ENCODE measurements at places on chromosomes 6 and 20.

- DNase-seq: no peak
These were observed 125.0 kb upstream of the JAG1 start for GRCh38 chr20:10798811-10799210.

GRCh38 chr6:82364087-82365015, 734 bp downstream of the TPBG start:
- DNase-seq: no peak

GRCh38 chr6:105509506-105510331, 106.8 kb upstream of the PREP start:
- DNase-seq: no peak

GRCh38 chr6:140160494-140160893, 786.0 kb upstream of the CITED2 start:
- no peak for DNase-seq

GRCh38 chr20:10662151-10662550, 11.6 kb downstream of the JAG1 start:
- no peak for DNase-seq

- DNase-seq: no peak
These were observed 105.0 kb upstream of the LAMP5 start for GRCh38 chr20:9409352-9409751.

- no peak for DNase-seq
These were observed 1183.8 kb downstream of the HACE1 start for GRCh38 chr6:103675807-103676406.

GRCh38 chr6:164346631-164347030, 932.1 kb downstream of the QKI start:
- DNase-seq: no peak

DNA sequence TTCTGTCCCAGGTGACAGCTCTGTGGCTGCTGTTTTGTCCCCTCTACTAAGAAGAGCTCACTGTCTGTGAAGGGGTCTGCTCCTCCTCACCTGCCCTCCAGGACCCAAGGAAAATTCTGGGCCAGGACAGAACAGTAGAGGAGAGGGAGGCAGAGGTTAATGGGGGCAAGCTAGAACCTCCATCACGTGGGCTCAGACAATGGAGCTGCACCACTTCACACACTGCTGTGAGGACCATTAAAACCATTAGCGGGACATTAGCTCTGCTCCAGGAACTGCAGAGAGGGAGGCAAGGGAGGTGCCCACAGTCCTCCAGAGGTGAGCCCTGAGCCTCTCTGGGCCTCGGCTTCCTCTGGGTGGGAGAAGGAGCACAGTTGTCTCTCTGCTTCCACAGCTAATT, 78.4 kb downstream of the NOL4L start:
- no peak for DNase-seq

DNA sequence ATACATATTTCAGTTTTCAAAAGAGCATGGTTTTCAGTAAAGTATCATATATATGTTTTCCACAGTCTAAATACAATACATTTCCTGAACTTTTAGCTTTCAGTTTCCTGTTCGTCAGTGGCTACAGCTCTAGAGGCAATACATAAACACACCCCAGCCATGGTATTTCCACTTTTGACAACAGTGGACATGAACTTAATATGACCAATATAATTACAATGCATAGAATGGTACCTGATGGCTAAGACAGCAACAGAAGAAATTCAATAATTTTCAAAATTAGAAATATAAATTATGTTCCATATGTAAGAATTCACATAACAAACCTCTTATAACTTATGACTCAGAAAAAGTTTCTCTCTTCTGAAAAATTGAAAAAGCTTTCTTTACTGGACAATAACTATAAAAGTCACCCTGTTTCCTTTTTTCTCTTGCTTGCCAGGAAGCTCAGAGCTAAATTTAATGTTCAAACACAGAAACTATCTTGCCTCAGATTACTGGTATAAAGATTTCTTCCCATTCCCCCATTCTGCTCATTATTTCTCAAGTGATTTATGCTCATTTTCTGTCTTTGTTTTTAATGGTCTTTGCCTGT, 19.2 kb downstream of the FKBP5 start:
- DNase-seq: no peak

GRCh38 chr20:22315073-22315472, 269.3 kb downstream of the FOXA2 start:
- DNase-seq: no peak

GRCh38 chr6:127748290-127748689, 152.6 kb downstream of the THEMIS start:
- DNase-seq: no peak

DNA sequence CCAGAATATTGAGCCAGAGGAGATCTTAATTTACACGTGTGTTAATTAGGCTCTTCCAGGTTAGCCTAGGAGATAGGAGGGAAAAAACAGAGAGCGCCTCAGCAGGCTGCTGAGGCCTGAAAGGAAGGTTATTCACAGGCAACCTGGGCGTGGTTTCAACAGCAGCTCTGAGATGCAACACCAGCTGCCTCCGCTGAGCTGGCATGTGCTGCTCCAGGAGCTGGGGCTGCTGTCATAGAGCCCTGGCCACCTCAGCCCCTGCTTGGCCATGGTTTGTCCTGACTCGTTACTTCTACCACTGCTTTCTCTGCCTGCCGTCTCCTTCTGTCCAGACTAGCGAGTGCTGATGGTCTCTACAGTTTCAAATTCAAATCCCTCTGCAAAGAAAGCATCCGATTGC, 32.4 kb upstream of the RPP40 start:
- DNase-seq: no peak

DNA sequence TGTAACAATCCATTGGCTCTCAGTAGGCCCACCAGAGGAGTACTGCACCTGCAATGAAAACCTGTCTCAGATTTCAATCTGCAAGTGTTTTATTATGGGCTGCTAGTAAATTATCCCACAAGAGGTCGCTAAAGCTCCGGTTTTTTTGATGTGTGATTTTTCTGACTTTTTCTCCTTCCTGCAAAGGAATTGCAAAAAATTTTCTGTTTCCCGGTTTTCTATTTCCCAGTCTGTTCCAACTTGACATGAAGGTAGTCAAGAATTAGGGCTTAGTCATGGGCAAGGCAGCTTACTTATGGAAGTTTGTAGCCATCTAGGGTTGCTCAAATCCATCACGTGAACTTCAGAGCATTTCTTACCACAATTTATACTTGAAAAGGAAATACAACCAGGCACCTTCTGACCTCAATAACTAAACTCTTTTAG, 38.5 kb upstream of the AHI1 start:
- DNase-seq: no peak

- no peak for DNase-seq
These were observed 260.0 kb upstream of the SUPT3H start for GRCh38 chr6:45637611-45638257.

- no peak for DNase-seq
These were observed 10.5 kb downstream of the STMN3 start for GRCh38 chr20:63642527-63643247.

DNA sequence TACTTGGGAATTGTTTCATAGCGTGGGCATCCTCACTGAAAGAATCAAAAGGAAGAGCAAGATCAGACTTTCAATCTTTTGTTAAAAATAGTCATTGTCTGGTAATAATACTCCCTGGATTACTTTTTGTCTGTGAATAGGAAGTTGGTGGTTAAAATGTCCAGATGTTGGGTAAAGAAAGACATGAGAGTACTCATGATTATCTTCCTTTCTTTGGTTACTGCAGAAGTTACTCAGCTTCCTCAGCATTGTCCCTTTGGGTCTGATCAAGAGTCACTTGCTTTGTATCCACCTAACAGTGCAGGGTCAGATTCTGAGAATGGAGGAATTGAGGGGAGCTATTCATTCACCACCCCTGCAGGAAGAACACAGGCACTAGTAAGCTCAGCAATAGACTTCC, 54.6 kb downstream of the RIN2 start:
- DNase-seq: no peak

- no peak for DNase-seq
These were observed 77.8 kb downstream of the CD164 start for GRCh38 chr6:109304284-109305015.

DNA sequence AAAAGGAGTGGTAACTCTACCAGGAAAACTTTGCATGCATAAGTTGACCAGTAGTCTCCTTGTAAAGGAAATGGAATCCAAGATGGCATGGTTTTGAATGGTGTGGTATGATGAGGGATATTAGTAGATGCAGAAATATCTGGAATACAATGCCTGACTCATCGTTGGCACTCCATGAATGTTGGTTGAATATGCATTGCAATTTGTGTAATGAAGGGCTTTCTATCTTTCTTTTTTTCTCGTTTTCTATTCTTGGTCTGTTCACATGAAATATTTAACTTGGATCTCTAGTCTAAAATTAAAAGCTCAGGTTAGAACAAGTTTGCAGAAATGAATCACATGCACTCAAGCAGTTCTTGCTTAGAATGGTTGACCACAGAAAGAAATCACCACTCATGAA, 277.3 kb upstream of the PRND start:
- no peak for DNase-seq

GRCh38 chr6:14149053-14149738, 31.6 kb downstream of the CD83 start:
- DNase-seq: no peak

- no peak for DNase-seq
These were observed 634 bp downstream of the HSF2 start for GRCh38 chr6:122400121-122400450.

GRCh38 chr20:4162766-4163165, 147.4 kb upstream of the RNF24 start:
- no peak for DNase-seq

- DNase-seq: no peak
These were observed 83.8 kb downstream of the GJA10 start for GRCh38 chr6:89977808-89978748.

DNA sequence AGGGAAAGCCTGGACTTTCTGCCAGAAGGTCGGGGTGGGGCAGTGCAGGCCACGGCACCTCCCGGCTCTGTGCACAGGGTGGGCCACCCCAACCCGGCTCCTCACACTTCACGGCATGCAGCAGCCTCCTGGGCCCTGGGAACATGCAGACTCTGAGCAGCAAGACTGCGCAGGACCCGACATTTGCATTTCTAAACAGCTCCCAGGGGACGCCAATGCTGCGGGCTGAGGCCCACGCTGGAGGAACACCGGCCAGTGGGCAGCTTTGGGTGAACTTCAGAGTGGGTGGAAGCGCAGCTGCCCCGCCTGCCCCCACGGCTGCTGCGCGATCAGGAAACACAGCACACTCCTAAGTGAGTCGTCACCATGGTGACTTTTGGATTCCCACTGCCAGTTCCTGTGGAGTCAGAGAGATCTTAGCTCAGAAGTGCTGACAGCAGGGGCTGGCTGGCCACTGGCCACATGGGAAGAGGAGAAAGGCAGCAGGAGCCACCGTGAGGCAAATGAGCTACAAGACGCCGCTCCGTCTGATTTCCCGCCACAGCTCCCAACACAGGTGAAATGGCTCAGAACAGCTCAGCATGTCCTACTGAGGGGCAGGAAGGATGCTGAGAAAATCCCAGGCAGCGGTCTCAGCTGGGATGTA, 52.1 kb downstream of the RNASET2 start:
- no peak for DNase-seq

- no peak for DNase-seq
These were observed 19.1 kb upstream of the HLA-DQB1 start for GRCh38 chr6:32685603-32686002.

DNA sequence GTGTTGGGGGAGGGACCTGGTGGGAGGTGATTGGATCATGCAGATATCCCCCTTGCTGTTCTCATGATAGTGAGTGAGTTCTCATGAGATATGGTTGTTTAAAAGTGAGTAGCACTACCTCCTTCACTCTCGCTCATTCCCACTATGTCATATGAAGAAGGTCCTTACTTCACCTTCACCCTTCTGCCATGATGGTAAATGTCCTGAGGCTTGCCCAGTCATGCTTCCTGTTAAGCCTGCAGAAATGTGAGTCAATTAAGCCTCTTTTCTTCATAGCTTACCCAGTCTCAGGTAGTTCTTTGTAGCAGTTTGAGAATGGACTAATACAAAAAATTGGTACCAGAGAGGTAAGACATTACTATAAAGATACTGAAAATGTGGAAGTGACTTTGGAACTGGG, 425.9 kb downstream of the HTR1B start:
- no peak for DNase-seq

DNA sequence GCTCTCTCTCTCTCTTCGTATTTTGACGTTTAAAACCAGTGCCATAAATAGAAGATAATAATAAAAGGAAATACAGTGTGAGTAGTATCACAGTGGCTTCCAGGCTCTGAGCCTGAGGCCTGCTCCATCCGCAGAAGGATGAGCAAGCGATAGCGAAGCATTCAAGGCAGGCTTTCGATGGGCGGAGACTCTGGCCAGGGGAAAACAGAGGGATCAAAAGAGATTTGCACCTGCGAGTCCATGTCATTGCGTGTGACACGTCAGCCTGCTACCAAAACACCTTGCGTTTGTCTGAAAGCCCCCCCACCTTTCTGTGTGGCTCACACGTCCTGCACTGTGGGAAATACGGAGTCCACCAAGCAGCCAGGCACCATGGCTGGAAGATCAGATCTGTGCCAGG, 377.3 kb upstream of the SULF2 start:
- DNase-seq: no peak

DNA sequence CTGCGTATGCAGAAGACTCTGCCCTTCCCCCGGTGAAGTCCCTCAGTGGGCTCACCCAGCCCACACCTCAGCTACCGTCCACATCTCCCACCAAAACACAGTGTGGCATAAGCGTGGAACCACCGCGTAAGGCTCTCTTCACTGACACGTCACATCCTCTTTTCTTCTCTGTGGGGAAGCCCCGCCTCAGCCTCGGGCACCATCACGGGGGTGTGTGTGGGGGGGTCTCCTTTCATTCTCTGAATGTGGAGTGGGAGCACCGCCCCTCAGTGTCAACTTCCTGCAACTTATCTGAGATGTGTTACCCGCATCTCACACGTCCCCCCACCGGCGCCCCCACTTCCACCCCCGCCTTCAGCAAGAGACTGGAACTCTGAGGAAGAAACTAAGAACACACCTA, 388.4 kb upstream of the JARID2 start:
- no peak for DNase-seq

DNA sequence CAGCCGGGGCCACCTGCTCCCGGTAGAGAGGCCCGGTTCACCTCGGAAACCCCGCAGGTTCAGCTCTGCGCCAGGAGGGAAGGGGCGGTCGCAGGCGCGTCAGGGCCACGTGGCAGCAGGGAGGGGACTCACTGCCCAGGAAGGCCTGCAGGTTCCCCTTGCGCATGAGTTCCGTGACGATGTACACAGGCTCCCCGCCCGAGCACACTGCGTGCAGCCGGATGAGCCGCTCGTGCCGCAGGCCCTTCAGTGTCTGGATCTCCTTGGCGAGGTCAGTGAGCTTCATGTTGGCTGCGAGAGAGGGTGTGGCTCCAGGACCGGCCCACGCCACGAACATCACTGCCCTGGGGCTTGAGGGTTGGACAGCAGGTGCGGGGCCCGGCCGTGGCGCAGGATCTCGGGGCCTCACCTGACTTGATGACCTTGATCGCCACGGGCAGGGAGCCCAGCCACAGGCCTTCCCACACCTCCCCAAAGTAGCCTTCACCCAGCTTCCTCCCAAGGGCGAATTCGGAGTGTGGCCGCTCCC, 4.9 kb upstream of the PTK6 start:
- DNase-seq: no peak
